ENCODE measurements at places on chromosomes 3 and 15. TPM values are rescaled to one million over a fixed set of nuclear protein-coding genes. Genes with fewer than 3 reads are reported as not detected.

Gene MINAR1
- 0.15 TPM for polyA plus RNA-seq

Gene SLC12A1
- 370 TPM for polyA plus RNA-seq

Gene ESYT3
- 1.5 TPM for polyA plus RNA-seq

Gene CFAP161
- not detected for polyA plus RNA-seq

Gene MASP1
- polyA plus RNA-seq = 2.8 TPM

Gene ALS2CL
- 43.0 TPM for polyA plus RNA-seq

Gene ROPN1
- polyA plus RNA-seq = not detected

DNA sequence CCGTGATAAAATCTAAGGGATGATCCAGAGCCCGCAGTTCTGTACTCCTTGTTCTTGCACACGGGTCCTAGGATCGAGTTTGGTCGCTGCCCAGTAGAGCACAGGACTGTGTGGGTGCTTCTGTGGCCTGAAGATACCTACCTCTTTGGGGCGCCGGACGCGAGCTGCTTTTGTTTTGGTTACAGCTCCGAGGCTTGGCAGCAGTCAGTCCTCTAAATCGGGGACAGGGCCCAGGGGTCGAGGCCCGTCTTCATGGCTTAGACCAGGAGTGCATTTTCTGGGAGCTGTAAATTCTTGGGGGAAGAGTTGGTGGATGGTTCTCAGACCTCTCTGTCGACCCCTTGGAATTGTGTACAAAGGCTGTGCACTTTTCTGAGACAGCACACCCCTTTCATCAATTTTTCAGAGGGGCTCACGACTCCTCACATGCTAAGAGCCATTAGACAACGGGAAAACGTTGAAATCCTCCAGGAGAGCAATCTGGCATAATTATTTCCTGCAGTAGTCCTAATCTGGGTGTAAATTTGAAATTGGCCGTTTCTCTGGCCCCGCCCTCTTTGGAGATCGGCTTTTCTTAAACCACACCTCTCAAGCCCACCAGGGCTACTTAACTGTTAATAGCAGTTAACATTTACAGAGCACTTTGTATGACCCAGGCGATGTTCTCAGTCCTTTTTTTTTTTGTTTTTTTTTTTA lies 928 bp downstream of the CEP97 start:
- peak; percentile 77 for DNase-seq

DNA sequence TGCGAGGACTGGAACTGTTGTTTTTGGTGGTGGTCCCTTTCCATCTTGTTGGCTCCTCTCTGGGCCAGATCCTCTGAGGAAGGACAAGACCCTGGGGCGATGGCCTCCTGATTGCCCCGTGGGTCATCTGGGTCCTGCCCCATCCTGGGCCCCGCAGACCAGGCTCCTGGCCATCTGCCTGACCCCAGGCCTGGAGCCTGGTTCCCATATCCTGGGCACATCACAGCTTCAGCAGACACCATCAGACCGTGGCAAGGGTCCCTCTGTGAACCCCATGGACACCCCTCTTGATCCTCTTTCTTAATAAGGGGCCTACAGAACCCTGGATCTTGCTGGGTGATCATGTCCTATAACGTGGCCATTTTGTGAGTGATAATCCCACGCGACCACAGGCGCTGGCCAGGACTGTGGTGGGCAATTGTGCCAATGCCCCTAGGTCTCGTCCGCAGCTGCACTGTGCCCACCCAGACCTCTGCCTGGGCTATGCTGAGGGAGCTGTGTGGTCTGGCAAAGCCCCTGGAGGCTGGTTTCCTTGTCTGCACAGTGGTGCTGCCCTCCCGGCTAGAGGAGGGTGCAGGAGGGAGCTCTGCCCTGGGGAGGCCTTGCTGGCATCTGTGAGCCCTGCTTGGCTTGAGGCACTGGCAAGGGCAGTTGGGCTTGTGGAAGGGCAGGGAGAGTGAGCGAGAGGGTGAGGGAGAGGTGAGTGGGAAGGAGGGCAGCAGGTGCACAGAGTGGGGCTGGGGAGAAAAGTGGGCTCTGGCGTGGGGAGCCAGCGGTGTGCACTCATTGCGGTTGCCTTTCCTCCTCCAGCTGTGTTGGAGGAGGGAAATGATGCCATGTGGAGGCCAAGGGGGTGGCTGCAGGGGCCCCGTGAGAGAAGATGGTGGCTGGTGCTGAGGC lies 53.1 kb upstream of the PRR23E start:
- DNase-seq = no peak

- DNase-seq = no peak
Measured at GRCh38 chr3:87732294-87732693, 326.5 kb downstream of the CGGBP1 start.

GRCh38 chr3:171129827-171130226 lies 103.3 kb upstream of the SLC2A2 start:
- no peak for DNase-seq

- DNase-seq = no peak
Measured at GRCh38 chr3:57393977-57394376, 101.5 kb upstream of the ASB14 start.

DNA sequence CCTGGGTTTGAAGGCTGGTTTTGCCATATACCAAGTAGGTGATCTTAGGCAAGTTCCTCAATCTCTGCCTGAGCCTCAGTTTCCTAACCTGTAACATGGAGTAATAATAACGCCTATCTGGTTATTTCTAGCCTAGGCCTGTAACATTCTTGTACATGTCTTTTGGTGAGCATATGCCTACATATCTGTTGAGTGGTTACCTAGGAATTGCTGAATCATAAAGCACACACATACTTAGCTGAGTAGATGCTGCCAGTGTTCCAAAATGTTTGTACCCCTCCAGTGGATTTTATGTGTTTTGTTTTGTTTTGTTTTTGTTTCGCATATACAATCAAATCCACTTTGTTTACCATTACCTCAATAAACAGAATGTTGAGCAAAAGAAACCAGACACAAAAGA lies 17.4 kb upstream of the MFGE8 start:
- DNase-seq = no peak

DNA sequence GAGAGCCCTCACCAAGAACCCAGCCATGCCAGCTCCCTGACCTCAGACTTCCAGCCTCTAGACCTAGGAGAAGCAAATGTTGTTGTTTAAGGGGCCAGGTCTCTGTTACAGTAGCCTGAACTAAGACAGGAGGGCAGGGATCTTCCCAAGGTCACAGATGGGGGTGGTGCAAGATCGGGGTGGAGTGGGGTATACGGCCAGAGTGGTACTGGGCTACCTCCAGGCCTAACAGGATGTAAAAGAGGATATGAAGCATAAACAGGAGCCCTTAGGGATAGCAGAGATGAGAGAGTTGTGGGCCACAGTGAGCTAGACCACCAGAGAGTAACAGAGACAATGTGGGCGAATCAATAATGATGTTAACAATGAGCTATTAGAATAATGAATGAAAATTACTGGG lies 82.9 kb downstream of the TOP2B start:
- no peak for DNase-seq

DNA sequence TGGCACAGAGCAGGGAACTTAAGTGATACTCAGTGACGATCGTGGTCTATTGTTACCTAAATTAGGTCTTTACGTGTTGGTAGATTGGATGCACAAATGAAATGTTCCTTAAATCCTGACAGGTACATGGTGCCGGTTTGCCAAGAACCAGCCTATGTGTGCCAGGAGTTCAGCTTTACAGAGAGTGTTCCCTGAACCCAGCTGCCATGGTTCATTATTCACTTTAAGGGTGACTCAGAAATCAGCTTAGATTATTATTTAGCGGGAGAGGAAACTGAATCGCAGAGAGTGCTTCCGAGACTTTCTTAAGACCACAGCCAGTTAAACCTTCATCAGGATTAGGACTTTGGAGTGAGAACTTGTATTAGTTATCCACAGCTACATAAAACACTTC lies 21.5 kb downstream of the FAM43A start:
- no peak for DNase-seq

DNA sequence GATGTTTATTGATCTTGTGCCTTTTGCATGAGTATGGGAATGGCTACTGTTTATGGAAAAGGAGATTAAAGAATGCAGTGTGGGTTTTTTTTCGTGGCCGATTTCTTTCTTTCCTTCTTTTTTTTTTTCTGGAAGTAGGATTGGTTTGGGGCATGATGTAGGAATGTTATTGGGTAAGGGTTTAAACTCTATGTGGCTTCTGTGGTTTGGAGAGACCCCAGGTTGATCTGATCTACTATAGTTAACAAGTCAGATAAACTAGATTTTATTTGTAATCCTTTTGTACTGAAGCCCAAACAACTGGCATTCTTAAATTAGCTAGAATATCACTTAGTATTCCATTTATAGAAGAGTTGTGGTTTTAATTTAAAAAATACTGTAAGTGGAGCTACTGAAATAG lies 304.8 kb downstream of the LPP start:
- DNase-seq = no peak

GRCh38 chr3:56857178-56857577 lies 55.4 kb upstream of the ARHGEF3 start:
- DNase-seq = no peak

DNA sequence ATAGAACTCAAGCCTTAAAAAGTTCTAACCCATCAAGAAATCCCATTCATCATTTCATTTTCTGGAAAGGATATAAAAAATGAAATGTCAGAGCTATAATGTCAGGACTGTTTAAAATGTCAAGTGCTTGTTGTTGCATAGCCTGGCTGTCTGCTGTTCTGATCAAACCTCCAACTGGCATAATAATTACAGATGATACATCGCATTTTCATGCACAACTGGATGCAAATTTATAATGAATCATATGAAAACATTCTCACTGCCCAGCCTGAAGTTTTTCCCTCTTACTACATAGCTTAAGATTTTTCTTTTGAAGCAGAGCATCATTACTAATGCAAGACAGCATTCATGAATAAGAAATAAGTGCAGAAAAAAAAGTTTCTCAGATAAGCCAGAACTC lies 46.5 kb downstream of the GUCA1C start:
- peak; percentile 25 for DNase-seq

- no peak for DNase-seq
Measured at GRCh38 chr3:40620151-40620550, 95.4 kb downstream of the ZNF621 start.

DNA sequence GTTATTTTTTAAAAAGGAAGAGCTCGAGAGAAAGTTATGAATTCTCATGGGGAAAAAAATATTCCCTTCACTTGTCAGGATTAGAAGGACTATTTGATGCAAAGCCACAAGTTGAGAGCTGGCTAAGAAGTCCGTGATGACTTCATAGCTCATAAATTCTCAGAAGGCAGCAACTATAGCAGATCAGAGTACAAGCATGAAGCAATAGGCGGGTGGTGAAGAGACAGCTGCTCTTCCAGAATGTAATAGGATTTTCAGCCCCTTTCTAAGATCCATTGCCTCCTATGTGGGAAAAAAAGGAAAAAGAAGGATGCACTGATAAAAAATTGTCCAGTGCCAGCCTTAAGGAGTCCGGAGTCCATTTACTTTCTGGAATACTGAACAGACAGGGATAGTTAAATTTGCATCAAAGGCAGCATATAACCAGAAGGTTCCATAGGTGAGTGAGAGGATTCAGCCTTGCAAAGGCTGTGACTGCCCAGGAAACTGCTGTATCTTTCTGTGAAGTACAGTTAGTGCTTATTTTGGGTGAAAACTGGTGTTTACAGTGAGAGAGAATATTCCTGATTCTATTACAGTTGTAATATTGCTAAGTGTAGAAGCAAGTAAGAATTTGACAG lies 929.5 kb upstream of the ALCAM start:
- DNase-seq = no peak

GRCh38 chr15:60695713-60696522 lies 217.0 kb upstream of the ICE2 start:
- DNase-seq = no peak

GRCh38 chr3:138078096-138078495 lies 37.3 kb downstream of the DZIP1L start:
- no peak for DNase-seq

GRCh38 chr3:59185591-59186369 lies 136.0 kb upstream of the CFAP20DC start:
- DNase-seq = peak; percentile 46

DNA sequence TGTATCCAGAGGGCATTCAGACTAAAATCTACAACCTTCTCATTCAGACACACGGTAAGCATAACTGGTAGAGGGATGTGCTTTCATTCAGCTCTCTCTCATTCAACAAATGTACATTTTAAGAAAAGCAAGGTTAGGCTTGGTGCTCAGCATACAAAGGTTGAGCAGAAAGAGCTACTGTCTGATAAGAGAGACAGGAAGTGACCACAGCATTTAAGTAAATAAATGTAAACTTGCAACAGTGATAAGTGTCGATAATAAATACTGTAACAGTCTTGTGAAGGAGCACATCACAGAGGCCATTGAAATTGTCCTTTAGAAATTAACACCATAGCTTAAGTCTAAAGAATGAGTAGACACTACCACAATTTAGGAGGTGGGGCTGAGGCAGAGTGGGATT lies 3.4 kb downstream of the CD96 start:
- no peak for DNase-seq

- DNase-seq = no peak
Measured at GRCh38 chr3:194384569-194385001, 14.5 kb downstream of the GP5 start.

DNA sequence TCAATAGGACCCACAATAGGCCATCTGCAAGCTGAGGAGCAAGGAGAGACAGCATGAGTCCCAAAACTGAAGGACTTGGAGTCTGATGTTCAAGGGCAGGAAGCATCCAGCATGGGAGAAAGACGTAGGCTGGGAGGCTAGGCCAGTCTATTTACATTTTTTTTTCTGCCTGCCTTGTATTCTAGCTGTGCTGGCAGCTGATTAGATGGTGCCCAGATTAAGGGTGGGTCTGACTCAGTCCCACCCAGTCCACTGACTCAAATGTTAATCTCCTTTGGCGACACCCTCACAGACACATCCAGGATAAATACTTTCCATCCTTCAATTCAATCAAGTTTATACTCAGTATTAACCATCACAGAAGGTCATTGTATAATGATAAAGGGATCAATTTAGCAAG lies 15.9 kb upstream of the PIAS1 start:
- DNase-seq = no peak
